ENCODE measurements at places on chromosomes 7 and 10.
A peak's percentile ranks its signal among the peaks of the same experiment; 100 is the strongest.

- DNase-seq: no peak
These were observed 655.0 kb upstream of the ADARB2 start for GRCh38 chr10:2392145-2392812.

GRCh38 chr10:3682745-3683144, 102.3 kb downstream of the KLF6 start:
- DNase-seq: no peak

DNA sequence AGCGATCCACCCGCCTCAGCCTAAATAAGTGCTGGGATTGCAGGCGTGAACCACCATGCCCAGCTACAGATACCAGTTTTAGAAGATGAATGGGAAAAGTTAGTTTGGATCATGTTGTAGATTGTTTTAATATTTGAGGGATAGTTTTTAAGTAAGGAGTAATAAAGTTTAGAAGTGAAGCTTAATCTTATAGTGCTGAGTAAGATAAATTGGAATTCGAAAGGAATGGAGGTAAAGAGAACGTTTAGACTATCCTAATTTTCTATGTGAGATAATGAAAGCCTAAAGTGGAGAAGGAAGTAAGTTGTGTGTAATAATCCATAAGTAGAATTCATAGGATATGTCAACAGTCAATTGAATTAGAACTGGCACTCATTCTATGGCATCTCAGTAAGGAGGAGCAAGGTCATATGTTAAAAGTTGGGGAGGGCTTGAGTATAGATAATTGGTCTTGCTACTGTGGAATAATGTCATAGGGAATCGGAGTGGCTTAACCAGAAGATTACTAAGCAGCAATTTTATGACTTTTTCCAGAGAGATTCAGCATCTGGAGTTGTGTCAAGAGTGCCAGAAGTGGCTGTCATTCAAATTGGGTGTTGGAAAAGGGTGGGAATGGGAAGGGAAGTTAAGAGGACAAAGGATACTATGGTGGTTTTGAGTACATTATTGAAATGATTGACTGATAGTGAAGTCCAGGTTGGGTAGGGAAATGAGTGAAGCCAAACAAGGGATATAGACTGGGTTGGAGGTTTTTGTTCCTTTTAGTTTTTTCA, 12.1 kb downstream of the TAX1BP1 start:
- DNase-seq: no peak

DNA sequence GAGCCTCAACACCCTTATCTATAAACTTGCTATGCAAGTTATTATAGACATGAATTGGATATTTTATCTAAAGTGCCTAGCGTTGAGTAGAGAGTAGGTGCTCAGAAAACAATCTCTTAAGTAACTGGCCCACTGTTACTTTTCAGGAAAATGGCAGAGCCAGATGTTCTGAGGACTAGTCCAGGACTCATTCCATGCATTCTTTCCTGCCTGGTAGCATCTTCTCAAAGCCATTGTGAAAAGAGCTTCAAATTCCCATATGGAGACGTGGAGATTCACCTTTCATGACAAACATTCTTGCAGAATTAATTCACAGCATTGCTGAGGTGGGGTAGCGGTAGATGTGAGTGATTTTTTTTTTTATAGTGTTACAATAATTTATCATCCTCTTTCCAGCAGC, 35.9 kb upstream of the ITPRID1 start:
- DNase-seq: no peak

- no peak for DNase-seq
These were observed 115.8 kb upstream of the TCERG1L start for GRCh38 chr10:131427281-131427680.

GRCh38 chr10:11647676-11648075, 36.2 kb upstream of the USP6NL start:
- DNase-seq: no peak

- DNase-seq: peak; percentile 51
These were observed 50.0 kb downstream of the JAKMIP3 start for GRCh38 chr10:132115732-132116131.

GRCh38 chr10:17607603-17608332, 9.4 kb downstream of the HACD1 start:
- DNase-seq: peak; percentile 58

DNA sequence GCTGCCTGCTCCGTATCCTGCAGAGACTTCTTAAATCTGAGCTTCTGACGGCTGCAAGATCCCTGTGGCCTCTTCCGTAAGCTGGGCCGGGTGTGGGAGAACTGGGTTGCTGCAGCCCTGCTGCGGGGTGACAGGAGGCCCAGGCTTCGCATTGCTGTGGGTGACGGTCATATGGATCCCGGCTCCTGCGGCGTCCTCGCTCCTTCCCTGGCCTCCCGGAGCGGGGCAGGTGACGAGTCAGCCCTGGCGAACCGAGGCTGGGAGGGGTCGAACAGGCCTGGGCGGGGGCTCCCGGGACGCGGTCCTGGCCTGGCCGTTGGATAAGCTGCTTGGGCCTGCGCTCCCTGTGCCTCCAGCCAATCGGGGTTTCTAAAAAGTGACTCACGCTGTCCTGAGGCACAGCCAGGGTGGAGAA, 7.8 kb upstream of the UBE2D1 start:
- DNase-seq: peak; percentile 87

GRCh38 chr10:45557275-45557905, 115.2 kb downstream of the ZFAND4 start:
- DNase-seq: no peak

Measured in AG20443 (cell line).